ENCODE measurements at places on chromosomes 5 and 9. TPM values are rescaled to one million over a fixed set of nuclear protein-coding genes. Genes with fewer than 3 reads are reported as not detected.

Gene MAST4
- total RNA-seq: 25.1 TPM

Gene DBH
- total RNA-seq: not detected

Gene YTHDC2
- 22.1 TPM for total RNA-seq

Gene CFAP157
- not detected for total RNA-seq

Gene CDX1
- 0.91 TPM for total RNA-seq

Gene CRB2
- not detected for total RNA-seq

All from smooth muscle cell of the pulmonary artery (primary cell).